ENCODE measurements at places on chromosomes 2 and 18. TPM values are rescaled to one million over a fixed set of nuclear protein-coding genes. Genes with fewer than 3 reads are reported as not detected.

Gene ABCA12
- total RNA-seq, result 0.19 TPM

Gene PIEZO2
- total RNA-seq, result 3.7 TPM

Gene OR6B2
- not detected for total RNA-seq

Gene CYS1
- total RNA-seq, result 1.7 TPM

Gene ASB18
- total RNA-seq, result not detected

Gene DAW1
- total RNA-seq, result 0.11 TPM

Gene ZNF385B
- total RNA-seq, result not detected

Gene SLC9A2
- total RNA-seq, result not detected

Gene CCDC102B
- 64.2 TPM for total RNA-seq

Gene XIRP2
- total RNA-seq, result not detected

Data from A375 (cell line).